ENCODE measurements at places on chromosomes 11 and 22. TPM values are rescaled to one million over a fixed set of nuclear protein-coding genes. Genes with fewer than 3 reads are reported as not detected.

- no peak for DNase-seq
- no peaks in the 10 kb centered on the region for H3K36me3 ChIP-seq
- no peak overlapping the region for H3K4me3 ChIP-seq
- no peaks in the 10 kb centered on the region for H3K4me1 ChIP-seq
- no peak overlapping the region for H3K27ac ChIP-seq
These were observed 5.3 kb upstream of the ACR start for GRCh38 chr22:50732681-50733080.

DNA sequence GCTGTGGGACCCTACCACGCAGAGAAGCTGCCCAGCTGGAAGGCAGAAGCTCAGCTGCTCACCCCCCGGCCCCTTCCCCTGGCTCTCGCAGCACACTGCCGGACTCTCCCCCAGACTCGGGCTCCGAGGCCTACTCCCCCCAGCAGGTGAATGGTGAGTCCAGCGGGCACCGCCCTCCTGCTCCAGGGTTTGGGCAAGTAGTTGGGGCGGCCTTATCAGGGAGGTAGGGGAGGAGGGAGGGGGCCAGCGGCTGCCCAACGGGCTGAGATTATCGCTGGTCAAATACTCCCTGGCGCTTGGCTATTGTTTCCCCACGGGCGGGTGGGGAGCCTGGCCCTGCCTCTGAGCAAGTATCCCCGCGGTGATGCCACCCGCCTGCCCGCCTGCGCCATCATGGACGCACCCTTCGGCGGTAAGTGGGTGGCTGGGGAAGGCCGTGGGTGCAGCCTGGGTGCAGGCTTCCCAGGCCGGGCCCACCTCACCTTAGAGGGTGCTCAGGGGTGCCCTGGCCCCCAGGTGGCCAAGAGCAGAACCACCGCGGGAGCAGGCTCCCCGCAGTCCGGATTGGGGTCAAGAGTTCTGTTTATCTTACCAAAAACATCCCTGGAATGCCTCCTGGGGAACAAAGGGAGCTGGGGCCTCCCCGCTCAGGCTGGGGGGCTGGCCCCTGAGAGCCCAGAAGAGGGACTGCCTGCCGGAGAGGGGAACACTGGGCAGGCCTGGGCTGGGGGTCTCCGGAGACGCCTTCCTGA is 16.9 kb downstream of the MYRF start:
- H3K27ac ChIP-seq, result no peak overlapping the region
- no peaks in the 10 kb centered on the region for H3K4me1 ChIP-seq
- H3K36me3 ChIP-seq, result no peaks in the 10 kb centered on the region
- no peaks in the 10 kb centered on the region for H3K27me3 ChIP-seq

Gene TREH
- total RNA-seq, result not detected

Gene TRPM5
- total RNA-seq, result not detected

Gene HIC2
- total RNA-seq, result 3.7 TPM

Measured in GM23248 (cell line).